GM12878 (cell line): ENCODE measurements at places on chromosomes 11 and 22. TPM values are rescaled to one million over a fixed set of nuclear protein-coding genes. Genes with fewer than 3 reads are reported as not detected.

The ARSA gene
- total RNA-seq, result 24.5 and 26.3 TPM in 2 replicates

The OR51B4 gene
- 0.23 TPM in 1 of 2 replicates, not detected in the other for total RNA-seq

The BTBD18 gene
- total RNA-seq, result not detected in 2 replicates

The CARD18 gene
- total RNA-seq, result not detected in 2 replicates

The NRXN2 gene
- total RNA-seq, result 0.29 and 0.74 TPM in 2 replicates

The TYR gene
- total RNA-seq, result not detected in 2 replicates

The POLDIP3 gene
- 54.1 and 55.9 TPM in 2 replicates for total RNA-seq

The FXYD2 gene
- total RNA-seq, result 1.8 and 2.0 TPM in 2 replicates

The C22orf31 gene
- total RNA-seq, result not detected in 2 replicates

The P2RX6 gene
- total RNA-seq, result 0.13 TPM in 1 of 2 replicates, not detected in the other

The KRTAP5-10 gene
- total RNA-seq, result not detected in 2 replicates

The FXYD6 gene
- total RNA-seq, result 0.10 and 0.93 TPM in 2 replicates

The TIMP3 gene
- 0.40 and 0.74 TPM in 2 replicates for total RNA-seq

The CRYBB1 gene
- total RNA-seq, result 0.64 TPM in 1 of 2 replicates, not detected in the other

GRCh38 chr11:15941206-15941770 is 415.1 kb downstream of the SOX6 start:
- no peak for DNase-seq

GRCh38 chr11:4577761-4578160 is 3.8 kb upstream of the OR52I2 start:
- no peak for DNase-seq

DNA sequence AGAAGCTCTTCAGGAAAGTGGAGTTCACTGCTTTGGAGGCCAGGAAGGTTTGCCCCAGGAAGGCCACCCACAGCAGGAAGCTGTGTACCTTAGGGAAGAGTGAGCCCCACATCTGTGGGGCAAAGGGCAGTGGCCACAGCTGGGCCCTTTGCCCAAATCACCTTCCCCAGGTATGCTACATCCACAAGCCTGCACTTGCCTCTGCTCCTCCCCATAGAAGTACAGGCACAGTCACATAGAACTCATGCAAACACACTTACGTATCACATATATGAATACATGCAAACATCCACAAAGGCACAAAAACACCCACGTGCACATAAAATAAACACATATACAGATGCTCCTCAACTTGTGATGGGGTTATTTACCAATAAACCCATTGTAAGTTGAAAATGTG is 2.1 kb downstream of the TRIM29 start:
- DNase-seq, result no peak

GRCh38 chr22:35630891-35631290 is 13.8 kb upstream of the MB start:
- no peak for DNase-seq

GRCh38 chr22:40432157-40432556 is 61.8 kb downstream of the SGSM3 start:
- DNase-seq, result no peak

DNA sequence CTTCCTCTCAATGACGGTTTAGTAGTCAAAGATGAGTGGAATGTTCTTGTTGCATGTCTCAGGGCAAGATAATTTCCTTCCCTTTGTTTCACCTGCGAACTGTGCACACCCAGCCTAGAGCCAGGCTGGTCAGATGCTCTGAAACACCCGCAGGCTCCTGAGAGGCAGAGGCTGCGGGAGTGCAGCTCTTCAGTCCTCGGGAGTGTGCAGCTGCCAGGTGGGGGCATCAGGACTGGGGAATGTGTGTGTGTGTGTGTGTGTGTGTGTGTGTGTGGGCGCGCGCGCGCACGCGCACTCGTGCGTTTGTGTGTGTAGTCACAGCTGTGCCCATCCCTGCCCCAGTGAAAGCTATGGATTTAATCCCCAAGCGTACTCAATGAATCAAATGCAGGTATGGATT is 136.2 kb upstream of the NTM start:
- DNase-seq, result no peak

GRCh38 chr11:107564877-107565218 is 687 bp downstream of the ALKBH8 start:
- no peak for DNase-seq

GRCh38 chr11:131549099-131549498 is 178.7 kb downstream of the NTM start:
- DNase-seq, result no peak

DNA sequence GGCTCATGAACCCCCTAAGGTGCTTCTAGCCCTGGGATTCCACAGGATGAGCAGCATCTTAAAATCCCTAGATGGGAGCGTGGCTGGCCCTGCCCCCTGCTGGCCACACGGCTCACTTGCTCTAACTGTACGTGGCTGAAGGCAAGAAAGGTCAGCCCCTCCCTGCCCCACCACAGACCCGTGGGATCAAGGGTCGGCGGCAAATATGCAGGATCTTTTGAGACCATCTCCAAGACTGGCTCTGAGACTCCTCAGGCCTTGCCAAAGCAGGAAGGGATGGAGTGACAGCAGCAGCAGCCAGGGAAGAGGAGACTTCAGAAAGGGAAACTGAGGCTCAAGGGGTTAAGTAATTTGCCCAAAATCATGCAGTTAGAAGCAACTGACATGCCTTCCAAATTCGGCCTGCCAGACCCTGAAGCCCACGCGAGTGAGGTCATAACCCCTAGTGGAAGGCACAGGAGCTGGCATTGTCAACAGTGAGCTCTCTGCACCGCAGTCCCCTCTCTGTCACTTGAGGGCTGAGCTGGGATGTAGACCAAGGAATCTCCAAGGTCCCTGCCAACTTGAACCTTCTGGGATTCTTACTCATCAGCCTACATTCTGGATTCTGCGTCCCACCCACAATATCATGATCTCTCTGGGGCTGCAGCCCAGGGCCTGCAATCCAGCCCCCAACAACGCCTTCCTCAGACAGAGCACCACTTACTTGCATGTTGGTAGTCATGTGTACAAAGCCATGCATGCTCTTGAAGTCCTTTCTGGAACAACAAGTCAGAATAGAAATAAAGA is 31.4 kb downstream of the CREB3L1 start:
- DNase-seq, result no peak

- no peak for DNase-seq
These were observed 9.2 kb downstream of the FADD start for GRCh38 chr11:70212227-70212811.

DNA sequence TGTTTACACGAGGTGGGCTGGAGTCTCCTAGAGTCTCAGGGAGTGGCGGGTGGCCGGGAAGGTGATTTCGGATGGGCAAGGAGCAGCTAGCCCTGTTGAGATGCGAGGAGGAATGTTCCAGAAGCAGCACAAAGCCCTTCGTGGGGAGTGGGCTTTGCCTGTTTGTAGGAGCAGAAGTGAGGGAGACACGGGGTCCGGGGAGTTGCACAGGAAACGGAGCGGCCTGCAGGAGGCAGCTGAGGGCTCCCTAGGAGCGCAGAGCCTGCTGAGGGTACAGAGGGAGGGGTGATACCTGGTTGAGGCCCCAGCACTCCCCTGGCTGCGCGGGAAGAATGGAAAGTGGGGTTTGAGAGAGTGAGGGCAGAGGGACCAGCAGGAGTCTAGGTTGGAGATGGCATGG is 847.2 kb downstream of the TBC1D22A start:
- DNase-seq, result no peak

DNA sequence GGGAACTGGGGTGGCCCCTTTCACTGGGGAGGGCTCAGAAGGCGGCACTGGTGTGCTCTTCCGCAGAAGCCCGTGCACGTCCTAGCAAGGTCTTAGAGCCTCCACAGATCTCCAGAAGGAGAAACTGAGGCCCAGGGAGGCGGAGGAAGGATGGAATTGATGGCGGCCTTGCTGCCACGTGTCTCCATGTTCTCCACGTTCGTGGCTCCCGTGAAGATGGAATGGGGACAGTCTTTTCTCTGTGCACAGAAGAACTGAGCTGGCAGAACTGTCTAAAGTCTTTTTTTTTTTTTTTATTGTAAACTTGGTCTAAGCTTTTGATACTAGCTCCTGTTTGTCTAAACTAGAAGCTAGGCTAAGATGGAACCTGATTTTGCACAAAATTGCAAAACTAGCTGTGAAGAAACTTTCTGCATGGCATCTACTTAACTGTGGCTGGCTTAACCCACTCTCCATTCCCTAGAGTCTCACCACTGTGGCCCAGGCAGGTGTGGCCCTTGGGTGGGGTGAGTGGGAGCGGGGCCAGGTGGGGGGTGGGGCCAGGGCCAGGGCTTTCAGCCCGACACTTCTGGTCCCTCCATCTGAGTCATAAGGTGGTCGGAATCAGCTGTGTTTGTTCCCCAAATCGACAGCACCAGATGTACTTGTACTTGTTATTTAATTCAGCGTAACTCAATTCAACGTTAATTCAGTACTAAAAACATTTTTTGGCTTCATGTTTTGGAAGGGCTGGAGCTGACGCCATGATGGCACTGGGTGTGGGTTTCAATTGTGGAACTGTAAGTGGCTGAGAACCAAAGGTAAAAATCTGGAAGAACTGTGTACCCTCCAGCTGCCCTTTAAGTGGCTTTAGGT is 120.7 kb downstream of the MPPED1 start:
- no peak for DNase-seq

GRCh38 chr11:83612891-83613766 is 327.0 kb upstream of the CCDC90B start:
- peak; percentile 74 for DNase-seq

GRCh38 chr11:109350091-109350490 is 71.9 kb upstream of the C11orf87 start:
- no peak for DNase-seq

GRCh38 chr11:88179971-88180629 is 4.9 kb upstream of the RAB38 start:
- no peak for DNase-seq

- DNase-seq, result no peak
These were observed 65.5 kb downstream of the KIAA1671 start for GRCh38 chr22:25018009-25018408.

DNA sequence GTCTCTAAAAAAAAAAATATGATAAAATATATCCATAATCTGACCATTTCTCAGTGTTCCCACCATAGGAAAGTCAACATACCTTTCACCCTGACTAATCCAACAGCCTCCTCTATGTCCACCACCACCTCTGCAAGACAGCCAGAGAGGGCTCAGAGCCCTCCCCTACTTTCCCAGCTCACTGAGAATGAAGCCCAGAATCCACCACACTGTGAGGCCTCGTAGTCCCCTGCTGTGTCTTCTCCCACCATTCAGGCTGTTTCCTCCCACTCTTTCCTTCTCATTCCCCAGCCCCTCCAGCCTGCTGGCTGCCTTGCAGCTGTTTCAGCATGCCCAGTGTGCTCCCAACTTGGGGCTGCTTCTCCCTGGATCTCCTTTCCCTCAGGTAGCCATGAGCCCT is 27.0 kb downstream of the SGSM3 start:
- no peak for DNase-seq

DNA sequence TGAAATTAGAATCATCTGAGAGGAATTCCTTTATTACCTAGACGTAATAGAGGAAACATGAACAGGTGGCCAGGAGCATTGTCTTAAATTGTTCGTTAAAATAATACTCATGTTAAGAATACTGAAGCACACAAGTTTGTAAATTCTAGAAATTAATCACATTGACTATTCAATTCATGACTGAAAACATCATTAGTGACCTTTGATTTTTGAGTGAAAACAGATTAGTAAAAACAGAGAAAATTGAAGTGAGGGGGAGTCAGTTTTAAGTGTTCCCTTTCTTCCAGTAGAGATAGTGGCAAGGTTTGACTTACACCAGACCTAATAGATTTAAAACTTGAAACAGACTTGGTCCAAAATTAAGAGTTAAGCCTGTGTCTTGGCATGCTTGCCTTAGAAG is 1.4 kb downstream of the ZFP91 start:
- DNase-seq, result no peak

- no peak for DNase-seq
These were observed 97.0 kb downstream of the RDX start for GRCh38 chr11:110199184-110199981.

DNA sequence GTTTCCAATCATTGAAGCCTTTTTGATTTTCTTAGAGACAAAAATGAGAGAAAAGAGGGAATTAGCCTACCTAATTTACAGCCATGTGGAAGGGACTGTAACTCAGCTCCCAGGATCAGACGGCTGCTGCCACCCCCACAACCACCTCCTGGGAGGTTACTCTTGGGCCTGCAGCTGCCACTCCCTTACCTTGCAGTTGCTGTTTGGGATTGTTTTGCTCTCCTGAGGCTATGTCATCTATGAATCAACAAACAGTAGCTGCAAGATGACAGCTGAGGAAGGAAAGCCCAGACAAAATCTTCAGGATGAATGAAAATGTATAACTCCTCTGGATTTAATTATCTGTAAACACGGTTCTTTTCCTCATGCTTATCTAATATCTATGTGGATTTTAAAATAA is 28.0 kb upstream of the ZC3H12C start:
- no peak for DNase-seq

DNA sequence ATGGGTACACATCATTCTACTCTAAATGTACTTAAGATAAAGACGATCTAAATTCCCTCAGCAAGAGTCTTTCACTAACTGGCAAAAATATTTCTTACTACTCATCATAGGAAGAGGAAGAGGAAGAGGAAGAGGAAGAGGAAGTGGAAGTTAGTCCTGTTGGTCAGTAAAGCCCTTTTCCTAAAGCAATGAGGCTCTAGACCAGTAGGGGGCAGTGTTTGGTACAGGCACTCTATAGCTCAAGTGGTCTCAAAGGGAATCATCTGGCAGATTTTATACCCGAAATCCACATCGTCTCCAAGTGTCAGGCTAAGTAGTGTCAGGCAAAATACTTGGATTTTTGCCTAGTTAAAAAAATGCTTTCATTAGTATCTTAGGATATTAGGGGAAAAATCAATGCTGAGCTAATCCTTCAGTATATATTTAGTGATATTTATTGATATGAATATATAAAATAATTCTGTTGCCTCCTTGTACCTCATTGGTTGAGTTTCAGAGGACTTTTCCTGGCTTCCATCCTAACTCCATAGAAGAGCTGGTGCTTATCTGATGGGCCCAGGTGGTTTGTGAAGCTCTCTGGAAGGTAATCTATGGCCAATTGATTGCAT is 7.7 kb downstream of the BLID start:
- DNase-seq, result no peak

- DNase-seq, result no peak
These were observed 703 bp downstream of the ABTB2 start for GRCh38 chr11:34356913-34357700.

DNA sequence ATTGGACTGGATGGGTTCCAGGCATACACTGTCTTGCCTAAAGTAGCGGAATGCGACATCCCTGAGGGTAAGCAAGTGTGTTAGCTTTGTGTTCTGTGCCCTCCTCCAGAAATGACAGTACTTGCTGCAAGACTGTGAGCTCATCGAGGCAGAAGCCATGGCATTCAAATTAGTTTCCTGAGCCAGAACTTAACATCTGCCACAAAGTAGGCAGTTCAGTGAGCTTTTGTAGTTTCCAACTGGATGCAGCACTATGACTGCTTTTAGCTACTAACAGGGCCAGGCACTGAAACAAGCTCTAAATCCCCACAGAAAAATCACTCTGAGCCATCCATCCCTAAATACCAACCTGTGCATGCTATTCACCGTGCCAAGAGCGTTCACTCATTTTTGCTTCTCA is 1.2 kb upstream of the FAR1 start:
- no peak for DNase-seq

- no peak for DNase-seq
These were observed 70.2 kb upstream of the EED start for GRCh38 chr11:86174101-86175046.

DNA sequence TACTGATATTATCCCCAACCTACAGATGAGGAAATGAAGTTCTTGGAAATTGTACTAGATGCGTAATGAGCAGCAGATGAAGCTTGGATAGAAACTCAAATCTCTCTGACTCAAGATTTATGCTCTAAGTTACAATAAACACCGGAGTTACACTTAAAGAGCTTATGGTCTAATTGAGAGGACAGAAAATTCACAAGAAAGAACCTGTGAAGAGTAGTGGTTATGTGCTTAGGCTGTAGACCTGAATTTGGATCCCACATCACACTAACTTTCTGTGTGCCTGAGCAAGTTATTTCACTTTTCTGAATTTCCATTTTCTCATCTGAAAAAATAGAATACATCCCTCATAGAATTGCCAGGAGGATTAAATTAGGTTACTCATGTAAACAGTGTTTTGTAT is 58.5 kb downstream of the FLI1 start:
- no peak for DNase-seq
